ENCODE measurements at places on chromosomes 12 and 14.

GRCh38 chr12:5900533-5901205 is 44.4 kb downstream of the ANO2 start:
- no peak for DNase-seq

DNA sequence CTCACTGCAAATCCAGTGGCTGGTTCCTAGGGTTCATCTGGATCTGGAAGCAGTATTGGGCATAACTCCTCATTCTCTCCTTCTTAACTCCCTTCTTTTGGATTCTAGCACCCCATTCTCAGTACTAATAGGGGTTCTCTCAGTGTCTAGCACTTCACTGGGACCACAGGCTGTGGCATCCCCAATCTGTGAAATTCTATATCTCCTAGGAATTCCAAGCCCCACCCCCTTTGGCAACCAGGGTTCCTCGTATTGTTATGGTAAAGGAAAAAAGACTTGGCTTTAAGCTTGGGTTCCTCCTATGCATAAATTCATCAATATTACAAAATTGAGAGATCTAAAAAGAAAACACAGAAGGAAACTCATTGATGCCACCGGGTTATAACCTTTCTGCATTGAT is 45.0 kb upstream of the FBXO21 start:
- no peak for DNase-seq

GRCh38 chr12:12182703-12183365 is 84.0 kb downstream of the LRP6 start:
- no peak for DNase-seq

GRCh38 chr14:23639891-23640523 is 3.8 kb downstream of the DHRS2 start:
- DNase-seq: no peak

DNA sequence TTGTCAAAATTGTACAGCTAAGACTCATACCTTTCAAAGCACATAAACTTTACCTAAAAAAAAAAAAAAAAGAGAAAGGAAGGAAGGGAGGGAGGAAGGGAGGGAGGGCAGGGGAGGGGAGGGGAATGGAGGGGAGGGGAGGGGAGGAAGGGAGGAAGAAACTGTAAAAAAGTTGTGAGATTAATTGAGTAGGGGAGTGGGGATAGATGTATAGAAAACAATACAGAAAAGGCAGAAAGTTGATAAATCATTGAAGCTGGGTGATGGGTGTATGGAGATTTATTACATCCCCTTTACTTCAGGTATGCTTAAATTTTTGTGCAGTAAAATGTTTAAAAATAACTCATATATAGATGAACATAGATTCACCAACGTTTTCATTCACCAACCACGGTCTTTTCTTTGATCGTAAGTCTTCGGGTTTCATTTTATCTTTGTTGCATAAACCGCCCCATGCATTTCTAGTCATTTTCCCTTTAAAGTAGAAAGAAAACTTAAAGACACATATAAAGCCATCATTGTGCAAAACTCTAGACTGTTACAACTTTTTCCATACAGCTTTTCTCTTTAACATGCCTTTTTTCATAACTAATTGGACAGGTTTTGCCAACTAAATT is 191.2 kb upstream of the KRR1 start:
- DNase-seq: no peak

GRCh38 chr14:77142005-77142800 is 612 bp upstream of the ZDHHC22 start:
- no peak for DNase-seq

Measured in chondrocyte (in vitro differentiated cells).